Left lung (tissue), 14 donors: ENCODE measurements at places on chromosomes 5 and 9.

GRCh38 chr5:176550275-176550831, 1.2 kb downstream of the CDHR2 start:
- H3K27me3 ChIP-seq, result peaks cover 47% of the 10 kb centered on the region
- H3K36me3 ChIP-seq, result no peaks in the 10 kb centered on the region
- no peak for DNase-seq
- H3K4me3 ChIP-seq, result no peak overlapping the region
- H3K4me1 ChIP-seq, result no peaks in the 10 kb centered on the region
- H3K27ac ChIP-seq, result no peak overlapping the region

DNA sequence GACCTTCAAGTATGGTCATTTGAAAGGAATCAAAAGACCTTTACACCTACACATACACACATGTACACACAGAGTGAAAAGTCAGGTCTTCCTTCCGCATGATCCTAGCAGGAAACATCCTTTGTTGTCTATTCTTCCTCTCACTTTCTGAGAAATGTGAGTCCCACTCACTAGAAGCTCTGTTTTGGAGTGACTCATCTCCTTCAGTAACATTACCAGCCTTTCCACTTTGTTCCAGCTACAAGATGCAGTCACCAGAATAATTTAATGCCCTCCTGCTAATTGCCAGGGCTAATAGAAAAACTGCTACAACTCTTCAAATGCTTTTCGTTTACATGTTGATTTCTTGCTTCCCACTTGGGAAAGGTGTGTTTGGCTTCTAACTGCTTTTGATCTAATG, 417.3 kb downstream of the RASEF start:
- no peaks in the 10 kb centered on the region for H3K4me1 ChIP-seq
- H3K27me3 ChIP-seq, result no peaks in the 10 kb centered on the region
- no peaks in the 10 kb centered on the region for H3K36me3 ChIP-seq
- DNase-seq, result no peak

DNA sequence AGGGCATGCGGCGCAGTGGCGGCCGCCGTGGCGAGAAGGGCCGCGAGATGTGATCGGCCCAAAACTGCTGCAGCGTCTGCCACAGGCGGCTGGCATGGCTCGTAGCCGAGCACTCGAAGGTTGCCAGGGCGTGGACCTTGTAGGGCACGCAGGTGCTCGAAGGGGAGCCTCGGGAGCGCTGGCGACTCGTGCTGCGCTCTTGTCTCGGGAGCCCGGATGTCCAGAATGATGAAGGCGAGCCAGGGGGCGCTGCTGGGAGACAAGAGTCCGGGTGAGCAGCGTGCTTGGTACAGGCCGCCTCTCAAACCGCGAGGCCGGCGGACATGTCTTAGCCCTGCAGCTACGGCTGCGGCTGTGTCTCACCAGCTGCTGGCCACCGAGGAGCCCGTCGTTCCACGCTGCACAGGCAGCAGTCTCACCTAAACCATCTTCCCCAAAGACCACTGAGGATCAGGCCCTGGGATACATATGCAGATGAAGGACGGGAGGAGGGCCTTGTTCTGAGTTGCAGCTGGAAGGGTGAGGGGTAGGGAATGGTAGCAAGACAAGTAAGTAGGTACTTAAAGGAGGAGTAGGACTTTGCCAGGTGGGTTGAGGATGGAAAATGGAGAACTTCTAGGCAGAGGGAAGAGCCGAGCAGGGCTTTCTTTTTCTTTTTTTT, 1.7 kb downstream of the CBY3 start:
- peak overlapping the region; percentile 92 for H3K27ac ChIP-seq
- peak; percentile 84 for DNase-seq
- H3K36me3 ChIP-seq, result no peaks in the 10 kb centered on the region
- peaks cover 16% of the 10 kb centered on the region for H3K4me1 ChIP-seq
- no peaks in the 10 kb centered on the region for H3K27me3 ChIP-seq

DNA sequence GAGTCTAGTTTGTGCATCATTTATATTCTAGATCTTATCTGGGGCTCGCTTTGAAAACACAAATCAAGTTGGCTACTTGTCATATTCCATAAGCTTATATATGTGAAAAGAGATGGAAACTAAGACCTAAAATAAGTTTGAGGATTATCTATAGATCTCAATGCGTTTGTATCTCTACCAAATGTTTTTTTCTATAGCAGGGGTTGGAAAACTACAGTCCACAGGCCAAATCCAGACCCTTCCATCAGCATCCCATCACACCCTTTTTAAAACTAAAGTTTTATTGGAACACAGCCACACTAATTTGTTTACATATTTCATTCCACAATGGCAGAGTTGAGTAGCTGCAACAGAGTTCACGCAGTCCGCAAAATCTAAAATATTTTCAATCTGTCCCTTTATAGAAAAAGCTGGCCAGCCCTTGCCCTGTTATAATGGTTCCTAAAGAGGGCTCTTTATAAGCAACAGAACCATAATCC, 230.0 kb downstream of the ADAMTSL1 start:
- no peaks in the 10 kb centered on the region for H3K36me3 ChIP-seq
- H3K4me1 ChIP-seq, result peaks cover 4% of the 10 kb centered on the region
- peak; percentile 46 for DNase-seq
- no peaks in the 10 kb centered on the region for H3K27me3 ChIP-seq
